Activated CD8-positive, alpha-beta T cell treated with anti-CD3 and anti-CD28 coated beads, Interleukin-2, amount 10 ng/mL, durations not matched to agents 7 days and 5 days (primary cell): ENCODE measurements at places on chromosomes 3 and 15. TPM values are rescaled to one million over a fixed set of nuclear protein-coding genes. Genes with fewer than 3 reads are reported as not detected.

- H3K4me3 ChIP-seq = no peak overlapping the region
- H3K36me3 ChIP-seq = no peaks in the 10 kb centered on the region
- H3K27me3 ChIP-seq = no peaks in the 10 kb centered on the region
- H3K27ac ChIP-seq = no peak overlapping the region
- DNase-seq = no peak
Measured at GRCh38 chr3:159513867-159514380, 474.7 kb upstream of the IL12A start.

DNA sequence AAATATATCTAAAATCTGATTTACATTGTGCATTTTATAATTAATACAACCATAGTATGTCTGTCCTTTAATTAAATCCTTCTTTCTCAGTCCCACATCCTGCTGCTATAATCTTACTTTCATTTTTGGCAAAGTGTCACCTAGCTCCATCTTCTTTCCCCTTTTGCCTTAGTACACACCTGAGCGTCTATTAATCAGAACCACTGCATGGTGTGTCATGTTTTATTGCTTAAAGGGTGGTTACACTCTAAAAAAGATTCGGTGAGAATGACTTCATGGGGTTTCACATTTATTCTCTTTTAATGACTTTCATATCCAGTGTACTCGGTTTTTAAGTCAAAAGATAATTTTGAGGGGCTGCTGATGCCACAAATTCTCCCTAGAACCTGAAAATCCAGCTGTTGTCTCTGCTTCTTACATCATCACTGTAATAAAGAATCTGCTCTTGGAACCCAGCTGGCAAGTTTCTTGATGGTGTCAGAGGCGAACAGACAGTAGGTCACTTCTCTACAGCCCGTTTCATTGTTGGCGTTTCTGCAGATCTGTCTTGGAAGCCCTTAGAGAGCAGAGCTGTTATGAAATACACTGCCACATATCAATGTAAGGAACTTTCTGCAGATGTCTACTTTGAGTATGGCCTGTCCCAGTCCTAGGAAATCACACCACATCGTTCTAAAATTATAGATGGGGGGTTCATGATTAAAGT, 99.7 kb downstream of the TIGIT start:
- H3K4me1 ChIP-seq = peaks cover 24% of the 10 kb centered on the region
- H3K4me3 ChIP-seq = no peak overlapping the region
- no peak overlapping the region for H3K27ac ChIP-seq
- no peaks in the 10 kb centered on the region for H3K36me3 ChIP-seq

DNA sequence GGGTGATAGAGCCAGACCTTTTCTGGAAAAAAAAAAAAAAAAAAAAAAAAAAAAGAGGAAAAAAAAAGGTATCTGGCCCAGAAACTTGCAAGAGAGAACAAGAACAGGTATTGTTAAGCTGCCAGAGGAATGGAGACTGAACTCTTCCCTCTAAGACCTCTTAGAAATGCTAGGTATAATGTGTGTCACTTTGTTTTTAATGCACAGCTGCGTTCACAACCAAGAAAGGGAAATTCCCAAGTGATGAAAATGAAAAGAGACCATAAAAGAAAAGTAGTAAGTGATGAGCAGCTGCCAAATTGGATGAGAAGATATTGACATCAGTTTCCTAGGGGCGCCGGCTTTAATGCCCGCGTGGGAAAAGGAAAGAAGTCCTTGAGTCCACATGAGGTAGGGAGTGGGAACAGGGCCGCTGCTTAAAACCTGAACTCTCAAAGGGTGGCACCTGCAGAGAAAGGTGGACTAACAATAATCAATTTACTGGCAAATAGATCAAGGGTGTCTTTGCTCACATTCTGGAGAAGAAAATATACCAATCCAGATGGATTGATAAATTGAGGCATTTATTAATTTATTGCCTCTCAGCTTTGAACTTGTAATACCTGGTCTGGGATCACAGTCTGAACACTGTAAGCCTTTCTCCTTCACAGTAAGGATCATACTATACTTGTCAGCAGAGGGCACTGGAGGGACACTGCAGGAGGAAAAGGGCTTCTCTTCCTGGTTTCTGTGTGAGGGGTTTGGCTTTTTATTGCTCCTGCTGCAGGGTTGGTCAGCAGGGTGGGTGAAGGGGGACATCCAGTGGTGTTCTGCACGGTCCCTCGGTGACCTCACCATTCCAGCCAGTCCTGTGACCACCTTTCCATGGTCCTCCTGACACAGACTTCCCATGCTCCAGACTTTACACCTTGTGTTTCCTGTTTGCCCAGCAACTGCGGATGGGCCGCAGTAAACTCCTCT, 131.6 kb downstream of the AQP9 start:
- peaks cover 10% of the 10 kb centered on the region for H3K4me1 ChIP-seq
- no peak overlapping the region for H3K4me3 ChIP-seq
- H3K36me3 ChIP-seq = peaks cover 9% of the 10 kb centered on the region
- DNase-seq = peak; percentile 63
- peaks cover 3% of the 10 kb centered on the region for H3K27me3 ChIP-seq

DNA sequence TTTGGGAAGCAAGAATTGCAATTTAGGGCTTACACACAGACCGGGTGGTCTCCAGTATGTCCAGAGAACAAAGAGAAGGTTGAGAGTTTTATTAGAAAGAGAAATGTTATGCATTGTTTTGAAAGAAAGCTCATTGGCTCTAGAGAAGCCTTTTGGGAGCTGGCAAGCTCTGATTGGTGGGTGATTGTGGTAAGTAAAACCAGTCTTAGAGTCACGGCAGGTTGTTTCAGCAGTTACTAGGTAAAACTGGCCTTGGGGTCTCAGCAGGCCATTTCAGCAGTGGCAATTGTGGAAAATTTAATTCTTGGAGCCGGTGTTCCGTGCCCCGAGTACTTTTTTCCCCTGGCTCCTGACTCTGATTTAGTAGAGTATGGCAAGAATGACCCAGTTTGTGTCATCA, 78.1 kb downstream of the MRPL46 start:
- H3K4me1 ChIP-seq = no peaks in the 10 kb centered on the region
- H3K36me3 ChIP-seq = no peaks in the 10 kb centered on the region
- DNase-seq = no peak

The UCN2 gene
- total RNA-seq = not detected
